ENCODE measurements at places on chromosomes 2 and 18. TPM values are rescaled to one million over a fixed set of nuclear protein-coding genes. Genes with fewer than 3 reads are reported as not detected.

GAD1 gene
- total RNA-seq, result not detected

FBXO48 gene
- 0.75 TPM for total RNA-seq

KIAA2012 gene
- not detected for total RNA-seq

DQX1 gene
- total RNA-seq, result not detected

SLC9A4 gene
- not detected for total RNA-seq

MYL12B gene
- 432 TPM for total RNA-seq

GALNT14 gene
- 21.8 TPM for total RNA-seq

RFTN2 gene
- 0.87 TPM for total RNA-seq
